ENCODE measurements at places on chromosomes 16 and 17. TPM values are rescaled to one million over a fixed set of nuclear protein-coding genes. Genes with fewer than 3 reads are reported as not detected.

Gene ANKFN1
- not detected for total RNA-seq

Gene YBX2
- total RNA-seq: 0.26 TPM

Gene TBC1D3K
- not detected for total RNA-seq

Gene TBC1D3B
- total RNA-seq: 3.3 TPM

Gene RRAD
- 0.88 TPM for total RNA-seq

Gene HCRT
- not detected for total RNA-seq

Gene SDR42E2
- total RNA-seq: 0.11 TPM

Gene WIPF2
- total RNA-seq: 24.5 TPM

Gene IRF8
- 19.2 TPM for total RNA-seq

Gene CYGB
- total RNA-seq: not detected

Gene GAS2L2
- total RNA-seq: 0.07 TPM

Gene CIBAR2
- total RNA-seq: not detected

Gene EVPL
- total RNA-seq: 0.11 TPM

Gene C17orf67
- 4.6 TPM for total RNA-seq

Gene C16orf46
- not detected for total RNA-seq

Gene CDH1
- 0.18 TPM for total RNA-seq

Gene GSPT1
- 228 TPM for total RNA-seq

Gene PRSS36
- 0.61 TPM for total RNA-seq

Gene CBFA2T3
- total RNA-seq: 0.22 TPM

Gene CDH5
- not detected for total RNA-seq

Gene TSPAN10
- 0.31 TPM for total RNA-seq

Gene SMIM5
- not detected for total RNA-seq

Gene TIGD7
- total RNA-seq: 5.2 TPM

Gene OR4D1
- total RNA-seq: 0.29 TPM

Gene SPHK1
- 18.7 TPM for total RNA-seq

Gene CACNG3
- total RNA-seq: not detected

Gene SLC5A11
- 0.15 TPM for total RNA-seq

Gene MYLK3
- 0.47 TPM for total RNA-seq

Gene GP1BA
- not detected for total RNA-seq

Gene MVD
- total RNA-seq: 59.7 TPM

Gene TNFSF13
- total RNA-seq: 1.6 TPM

Gene PRRT2
- 1.3 TPM for total RNA-seq

Gene IRX5
- total RNA-seq: not detected

Gene GFAP
- not detected for total RNA-seq

Gene RPS6KB1
- total RNA-seq: 52.3 TPM

Measured in CD8-positive, alpha-beta memory T cell (primary cell).